ENCODE measurements at places on chromosomes 2 and 18.

GRCh38 chr2:217048730-217049129 is 188.9 kb upstream of the TNP1 start:
- no peak for DNase-seq

DNA sequence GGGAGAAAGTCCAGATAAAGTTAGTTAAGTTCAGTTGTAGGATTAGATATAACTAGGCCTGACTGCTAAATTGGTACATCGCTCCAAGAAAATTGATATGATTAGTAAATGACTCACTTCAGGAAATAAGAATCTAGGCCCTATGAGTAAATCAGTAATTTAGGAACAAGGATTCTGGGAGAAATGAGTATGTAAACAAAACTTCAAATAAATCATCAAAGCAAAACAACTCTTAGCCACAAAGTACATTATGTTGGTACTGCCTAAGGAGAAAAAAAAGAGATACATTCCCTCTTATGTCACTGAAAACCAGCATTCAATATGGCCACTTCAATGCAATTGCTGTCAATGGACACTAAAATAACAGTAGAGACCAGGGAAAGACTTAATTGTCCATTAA is 529.1 kb downstream of the ZNF804A start:
- no peak for DNase-seq

GRCh38 chr2:85472261-85472660 is 53.7 kb downstream of the SH2D6 start:
- no peak for DNase-seq

DNA sequence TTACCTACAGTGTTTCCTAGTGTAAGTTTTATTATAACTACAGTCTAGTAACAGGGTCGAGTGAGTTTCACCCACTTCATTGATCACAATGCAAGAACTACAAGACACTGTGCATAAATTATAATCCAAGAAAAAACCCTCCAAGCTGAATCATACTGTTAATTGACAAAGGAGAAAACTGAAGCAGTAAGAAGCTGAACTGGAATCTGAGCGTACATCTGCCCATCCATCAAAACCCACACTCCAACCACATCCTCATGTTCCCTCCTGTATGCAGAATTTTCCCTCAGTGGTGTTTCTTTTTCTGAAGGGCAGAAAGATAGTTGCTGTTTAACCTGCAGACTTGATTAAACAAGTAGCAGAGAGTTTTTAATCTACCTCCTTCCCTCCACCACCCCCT is 49.5 kb upstream of the KIDINS220 start:
- no peak for DNase-seq

- no peak for DNase-seq
Observed at GRCh38 chr18:5995626-5996025, 100.3 kb upstream of the TMEM200C start.

DNA sequence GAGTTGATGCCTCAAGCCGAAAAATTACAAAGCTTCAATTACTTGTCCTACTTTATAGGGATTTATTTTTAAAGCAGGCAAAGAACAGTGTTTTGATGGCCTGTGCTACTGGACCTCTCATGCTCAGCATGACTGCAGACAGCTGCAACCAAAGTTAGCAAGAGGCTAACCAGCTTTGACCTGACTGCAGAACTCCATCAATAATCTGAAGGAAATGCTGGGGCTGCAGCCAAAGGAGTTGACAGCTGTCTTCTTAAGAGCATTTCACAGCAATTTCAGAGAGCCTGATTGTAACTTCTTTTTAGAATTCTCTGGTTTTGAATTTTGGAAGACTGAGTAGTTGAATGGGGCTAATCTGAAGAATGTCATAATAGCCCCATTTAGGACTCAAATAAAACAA is 46.5 kb upstream of the SESTD1 start:
- no peak for DNase-seq

GRCh38 chr18:46338205-46338604 is 234.0 kb downstream of the HAUS1 start:
- no peak for DNase-seq

DNA sequence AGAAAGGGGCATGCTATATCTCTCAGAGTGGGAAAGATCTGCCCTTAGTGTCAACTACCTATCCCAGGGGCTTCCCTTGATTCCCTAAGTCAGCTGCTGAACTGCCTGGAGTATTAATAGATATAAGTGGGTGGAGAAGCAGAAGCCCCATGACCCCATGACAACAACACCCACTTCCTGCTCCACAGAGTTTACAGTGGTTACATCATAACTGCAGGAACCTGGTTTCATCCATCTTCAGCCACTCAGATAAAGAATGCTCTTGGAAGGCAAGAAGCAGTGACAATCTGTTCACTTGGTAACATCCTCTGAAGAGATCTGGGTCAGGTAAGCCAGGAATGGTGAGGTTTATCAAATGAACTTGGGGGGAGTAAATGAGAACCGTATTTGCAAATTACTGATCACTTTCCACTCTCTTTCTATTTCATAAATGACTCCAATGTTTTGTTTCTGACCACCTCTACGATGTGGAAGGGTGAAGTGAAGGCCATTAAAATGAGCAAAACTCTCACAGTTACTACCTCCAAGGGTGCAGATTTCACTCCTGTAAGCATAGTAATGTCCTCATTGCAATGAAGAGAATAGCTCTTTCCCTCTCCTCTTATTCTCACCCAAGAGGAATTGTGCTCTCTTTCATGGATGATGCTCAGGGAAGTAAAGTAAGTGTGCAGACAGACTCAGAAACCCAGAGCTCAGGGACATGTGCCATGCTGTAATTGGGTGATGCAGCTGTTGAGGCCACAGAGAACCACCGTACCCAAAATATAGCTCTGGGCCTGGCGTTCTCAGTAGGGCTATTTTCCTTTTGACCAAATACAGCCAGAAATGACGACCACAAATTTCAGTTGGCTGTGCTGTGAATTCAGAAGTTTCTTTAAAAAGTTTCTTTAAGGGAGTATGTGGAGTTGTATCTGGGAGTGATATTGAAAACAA is 192.8 kb upstream of the APCDD1 start:
- no peak for DNase-seq

GRCh38 chr2:129876541-129876940 is 102.9 kb upstream of the RAB6C start:
- DNase-seq = no peak

- no peak for DNase-seq
Observed at GRCh38 chr2:23375448-23375847, 9.5 kb upstream of the KLHL29 start.

DNA sequence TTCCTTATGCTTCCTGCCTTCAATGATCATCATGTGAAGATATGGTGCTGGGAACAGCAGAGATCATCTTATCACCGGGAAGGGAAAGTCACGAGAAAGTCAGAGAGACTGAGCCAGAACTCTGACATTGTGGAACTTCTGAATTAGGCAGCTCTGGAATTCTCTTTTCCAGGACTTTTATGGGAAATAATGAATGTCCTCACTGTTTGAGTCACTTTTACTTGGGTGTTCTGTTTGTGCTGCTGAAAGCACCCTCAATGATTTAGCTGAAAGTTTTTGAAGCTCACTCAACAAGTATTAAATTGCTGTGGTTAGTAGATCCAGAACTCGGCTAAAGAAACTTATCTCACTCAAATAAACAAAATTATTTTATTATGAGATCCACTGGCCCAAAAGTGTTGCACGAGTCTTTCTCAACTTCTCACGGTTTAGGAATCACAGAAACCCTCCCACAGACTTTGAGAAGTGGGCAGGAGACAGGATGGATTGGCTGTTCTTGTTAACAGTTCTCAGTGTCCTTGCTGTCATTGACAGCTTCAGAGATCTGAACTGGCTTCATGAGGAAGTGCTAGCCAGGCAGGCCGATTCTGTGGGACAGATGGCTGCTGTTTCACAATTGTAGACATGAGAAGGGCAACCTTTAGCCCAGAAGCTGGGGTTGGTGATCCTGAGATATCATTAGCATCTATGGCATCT is 26.4 kb upstream of the ATRAID start:
- DNase-seq = no peak

- DNase-seq = no peak
Observed at GRCh38 chr2:190829642-190830041, 51.0 kb upstream of the GLS start.

- no peak for DNase-seq
Observed at GRCh38 chr2:85584857-85585780, 888 bp downstream of the VAMP5 start.

DNA sequence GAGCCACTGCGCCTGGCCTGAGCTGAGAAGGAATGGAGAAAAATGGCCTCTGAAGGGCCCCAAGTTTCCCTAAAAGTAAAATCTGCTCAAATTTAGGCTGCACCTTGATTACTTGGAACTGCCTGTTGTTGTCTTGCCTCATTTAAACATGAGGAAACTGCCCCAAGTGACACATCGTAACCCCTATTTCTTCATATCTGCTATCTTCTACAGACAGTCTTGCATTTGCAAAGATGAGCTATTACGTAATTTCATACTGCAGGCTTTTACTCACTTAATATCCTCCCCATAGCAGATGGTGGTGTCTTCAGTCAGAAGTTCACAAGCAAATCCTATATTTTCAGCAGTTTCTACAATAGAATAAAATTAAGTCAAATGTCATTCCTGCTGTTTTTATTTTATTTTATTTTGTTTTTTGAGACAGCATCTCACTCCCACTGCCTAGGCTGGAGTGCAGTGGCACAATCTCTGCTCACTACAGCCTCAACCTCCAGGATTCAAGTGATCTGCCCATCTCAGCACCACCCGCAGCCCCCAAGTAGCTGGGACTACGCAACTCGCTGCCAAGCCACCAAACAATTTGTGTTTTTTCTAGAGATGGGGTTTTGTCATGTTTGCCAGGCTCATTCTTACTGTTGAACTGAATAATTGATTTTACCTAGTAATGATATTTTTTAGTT is 45.3 kb upstream of the NARS1 start:
- no peak for DNase-seq

GRCh38 chr2:43073401-43073825 is 153.0 kb downstream of the ZFP36L2 start:
- no peak for DNase-seq

GRCh38 chr18:58455314-58456188 is 173.3 kb downstream of the ALPK2 start:
- DNase-seq = no peak

- no peak for DNase-seq
Observed at GRCh38 chr2:204691911-204692510, 146.7 kb downstream of the PARD3B start.

DNA sequence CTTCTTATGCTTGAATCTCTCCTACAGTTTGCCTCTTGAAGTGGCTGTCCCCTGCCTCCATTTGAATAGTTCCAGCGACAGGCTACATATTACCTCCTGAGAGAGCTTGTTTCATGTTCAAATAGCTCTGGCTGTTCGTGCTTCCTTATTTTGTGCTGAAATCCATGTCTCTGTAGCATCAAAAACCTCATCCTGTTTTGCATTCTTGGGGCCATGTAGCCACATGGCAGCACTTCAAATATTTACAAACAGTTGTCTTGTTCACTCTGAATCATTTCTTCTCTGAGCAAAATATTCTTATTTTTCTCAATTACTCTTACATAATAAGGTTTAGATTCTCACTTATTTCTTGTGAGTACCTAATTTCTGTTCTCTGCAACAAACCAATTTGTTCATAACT is 1243.1 kb upstream of the NXPH2 start:
- DNase-seq = no peak

GRCh38 chr2:109204412-109204811 is 75.4 kb downstream of the SH3RF3 start:
- no peak for DNase-seq

DNA sequence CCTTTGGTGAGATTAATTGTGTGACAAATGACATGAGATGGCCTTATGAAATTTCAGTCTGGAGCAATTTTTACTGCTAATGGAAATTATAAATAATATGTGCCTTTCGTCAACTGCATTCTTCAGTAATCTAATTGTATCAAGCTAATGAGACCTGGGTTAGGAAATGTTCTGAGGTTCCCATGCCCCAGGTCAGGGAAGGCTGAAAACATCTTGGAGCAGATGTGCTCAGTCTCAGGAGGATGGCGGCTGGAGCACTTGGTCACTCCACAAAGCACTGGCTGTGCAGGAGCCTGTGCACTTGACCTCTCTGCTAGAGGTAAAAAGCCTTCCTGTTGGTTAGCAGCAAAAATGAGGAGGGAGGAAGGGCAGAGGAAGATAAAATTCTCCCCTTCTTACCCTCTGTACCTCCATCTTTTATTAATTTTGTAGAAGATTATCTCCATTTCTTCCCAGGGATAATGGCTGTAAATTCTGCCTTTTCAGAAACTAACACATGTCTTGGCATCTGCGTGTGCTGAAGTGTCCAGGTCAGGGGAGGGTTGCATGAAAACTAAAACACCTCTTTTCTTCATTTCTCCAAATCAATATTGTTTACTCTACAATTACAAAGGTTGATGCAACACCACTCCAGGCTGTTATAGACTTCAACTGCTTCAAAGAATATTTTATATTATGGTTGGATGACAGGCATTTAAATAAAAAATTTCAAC is 1606.4 kb upstream of the ACVR2A start:
- DNase-seq = no peak

GRCh38 chr2:231308631-231309428 is 86.7 kb upstream of the B3GNT7 start:
- DNase-seq = no peak
